ENCODE measurements at places on chromosomes 3 and 15.

GRCh38 chr3:149390772-149391212 lies 13.3 kb upstream of the TM4SF1 start:
- no peak overlapping the region for H3K4me3 ChIP-seq
- H3K36me3 ChIP-seq, result no peaks in the 10 kb centered on the region
- H3K4me1 ChIP-seq, result peaks cover 33% of the 10 kb centered on the region
- no peaks in the 10 kb centered on the region for H3K27me3 ChIP-seq

DNA sequence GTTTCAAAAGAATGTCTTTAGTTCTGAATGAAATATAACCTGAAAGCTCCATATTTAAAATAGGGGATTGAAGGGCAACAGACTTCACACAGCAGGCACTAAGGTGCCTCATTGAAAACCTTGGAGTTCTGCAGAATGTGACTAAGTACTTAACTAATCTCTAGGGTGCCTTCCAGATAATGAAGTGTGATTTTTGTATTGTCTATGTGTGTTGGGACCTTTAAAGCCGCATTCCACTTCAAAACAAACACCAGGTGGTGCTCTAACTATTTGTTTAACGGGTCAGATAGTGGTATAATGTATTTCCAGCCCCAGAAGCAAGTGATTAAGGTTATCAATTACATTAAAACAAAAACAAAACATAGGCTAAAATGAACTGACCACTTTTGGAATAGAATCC lies 28.0 kb downstream of the TFG start:
- H3K4me3 ChIP-seq, result no peak overlapping the region
- no peaks in the 10 kb centered on the region for H3K4me1 ChIP-seq
- no peaks in the 10 kb centered on the region for H3K27me3 ChIP-seq
- no peak overlapping the region for H3K27ac ChIP-seq

GRCh38 chr15:98865397-98866339 lies 141.9 kb downstream of the PGPEP1L start:
- H3K27me3 ChIP-seq, result no peaks in the 10 kb centered on the region
- peak overlapping the region; percentile 93 for H3K27ac ChIP-seq
- H3K4me3 ChIP-seq, result peak overlapping the region; percentile 55
- peak; percentile 67 for DNase-seq
- H3K36me3 ChIP-seq, result no peaks in the 10 kb centered on the region
- peaks cover 23% of the 10 kb centered on the region for H3K4me1 ChIP-seq

GRCh38 chr15:35998663-35999602 lies 453.0 kb upstream of the DPH6 start:
- no peaks in the 10 kb centered on the region for H3K36me3 ChIP-seq
- peak; percentile 15 for DNase-seq
- H3K4me3 ChIP-seq, result no peak overlapping the region
- no peak overlapping the region for H3K27ac ChIP-seq
- no peaks in the 10 kb centered on the region for H3K4me1 ChIP-seq
- no peaks in the 10 kb centered on the region for H3K27me3 ChIP-seq
